ENCODE measurements at places on chromosomes 12 and 14.

- DNase-seq = peak; percentile 43
Observed at GRCh38 chr12:100138048-100138802, 4.4 kb downstream of the BLTP3B start.

GRCh38 chr14:99063620-99064225 is 208.3 kb downstream of the BCL11B start:
- no peak for DNase-seq

GRCh38 chr12:46468160-46468559 is 95.6 kb upstream of the SLC38A2 start:
- DNase-seq = peak; percentile 81

GRCh38 chr12:20604408-20605067 is 90.6 kb upstream of the SLCO1C1 start:
- DNase-seq = no peak

GRCh38 chr12:56716933-56717880 is 7.9 kb downstream of the NACA start:
- no peak for DNase-seq

DNA sequence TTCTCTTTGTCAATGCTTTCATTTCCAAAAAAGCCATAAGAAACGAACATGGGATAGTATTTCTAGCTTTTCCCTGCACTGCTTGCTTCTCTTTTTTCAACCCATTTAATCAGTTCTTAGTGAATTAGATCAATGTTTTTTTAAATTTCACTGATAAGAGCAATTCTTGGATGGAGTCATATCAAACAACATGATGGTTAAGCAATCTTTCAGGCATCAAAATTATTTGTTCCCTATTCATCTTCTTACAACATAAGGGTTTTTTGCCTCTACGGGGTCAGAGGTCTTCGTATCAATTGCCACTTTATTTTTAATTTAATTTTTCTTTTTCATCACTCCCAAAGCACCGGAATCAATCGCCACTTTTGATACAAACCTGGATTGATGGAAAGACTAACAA is 103.8 kb upstream of the RESF1 start:
- no peak for DNase-seq

- no peak for DNase-seq
Observed at GRCh38 chr12:38157274-38157932, 159.2 kb upstream of the ALG10B start.

- no peak for DNase-seq
Observed at GRCh38 chr12:54193434-54193833, 4.6 kb upstream of the SMUG1 start.

- DNase-seq = no peak
Observed at GRCh38 chr12:68499616-68500015, 111.1 kb upstream of the RAP1B start.

DNA sequence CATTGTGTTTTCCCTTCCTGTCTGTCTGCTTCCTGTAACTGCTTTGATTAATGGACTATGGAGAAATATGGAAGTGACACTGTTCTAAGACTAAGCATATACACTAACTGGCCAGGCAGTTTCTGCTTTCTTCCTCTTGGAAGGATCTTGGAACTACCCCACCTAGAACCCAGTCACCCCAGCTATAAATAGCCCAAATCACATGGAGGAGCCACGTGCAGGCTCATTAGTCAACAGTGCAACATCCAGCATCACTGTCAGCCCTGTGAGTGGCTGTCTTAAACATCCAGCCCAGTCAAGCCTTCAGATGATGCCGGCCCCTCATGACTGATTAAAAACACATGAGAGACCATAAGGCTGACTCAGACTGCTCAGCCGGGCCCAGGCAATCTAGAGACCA is 39.2 kb downstream of the BCAT1 start:
- peak; percentile 75 for DNase-seq

GRCh38 chr12:53996240-53997203 is 3.4 kb upstream of the HOXC9 start:
- no peak for DNase-seq

GRCh38 chr14:58739674-58740073 is 101.9 kb downstream of the DACT1 start:
- no peak for DNase-seq

GRCh38 chr12:24708718-24709117 is 240.2 kb downstream of the BCAT1 start:
- no peak for DNase-seq

GRCh38 chr14:91392623-91393303 is 24.9 kb downstream of the CCDC88C start:
- no peak for DNase-seq

- DNase-seq = no peak
Observed at GRCh38 chr14:74144789-74145188, 60.0 kb downstream of the LIN52 start.

- no peak for DNase-seq
Observed at GRCh38 chr14:71659159-71659558, 273.1 kb upstream of the RGS6 start.

DNA sequence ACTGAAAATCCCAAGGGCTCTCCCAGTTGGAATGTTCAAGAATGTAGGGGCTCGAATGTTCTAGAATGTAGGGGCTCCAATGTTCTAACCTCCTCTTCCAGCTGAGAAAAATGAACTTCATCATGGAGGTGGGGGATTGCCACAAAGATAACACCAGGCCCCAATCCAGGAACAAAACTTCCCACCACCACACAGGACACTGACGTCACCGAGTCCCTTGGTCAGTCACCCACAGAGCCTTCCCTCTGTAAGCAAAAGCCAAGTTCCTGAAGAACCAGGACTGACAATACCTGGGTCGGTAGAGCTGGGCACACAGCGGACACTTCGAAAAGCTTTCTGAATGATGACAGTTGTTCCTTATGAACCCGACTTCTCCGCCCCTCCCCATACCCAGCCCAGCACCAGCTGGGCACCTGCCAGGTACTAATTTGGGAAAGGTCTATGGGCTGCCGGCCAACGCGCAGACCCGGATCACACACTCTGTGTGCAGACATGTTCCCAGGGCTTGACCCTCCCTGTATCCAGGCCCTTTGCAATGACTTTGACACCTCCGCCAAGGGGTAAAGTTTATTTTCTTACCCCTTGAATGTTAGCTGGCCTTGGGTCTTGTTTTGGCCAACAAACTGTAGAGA is 18.9 kb downstream of the ITPK1 start:
- DNase-seq = no peak

DNA sequence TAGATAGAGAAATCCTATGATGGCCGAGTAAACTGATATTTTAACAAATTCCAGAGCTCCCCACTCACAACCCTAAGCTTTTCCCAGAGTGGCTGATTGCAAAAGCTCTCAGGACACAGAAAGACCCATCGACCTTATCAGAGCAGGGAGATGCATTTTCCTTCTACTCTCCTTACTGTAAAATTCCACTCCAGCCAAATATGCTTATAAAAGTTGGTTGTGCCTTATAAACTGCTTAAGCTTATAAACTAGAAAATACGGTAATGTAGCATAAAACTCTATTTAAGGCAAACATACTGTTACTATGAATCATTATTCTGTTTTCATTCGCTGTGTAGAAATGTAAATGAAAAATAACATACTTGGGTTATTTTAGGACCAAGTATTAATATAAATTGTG is 41.6 kb upstream of the TRHDE start:
- DNase-seq = peak; percentile 27

GRCh38 chr12:16668198-16668597 is 62.2 kb upstream of the LMO3 start:
- no peak for DNase-seq

DNA sequence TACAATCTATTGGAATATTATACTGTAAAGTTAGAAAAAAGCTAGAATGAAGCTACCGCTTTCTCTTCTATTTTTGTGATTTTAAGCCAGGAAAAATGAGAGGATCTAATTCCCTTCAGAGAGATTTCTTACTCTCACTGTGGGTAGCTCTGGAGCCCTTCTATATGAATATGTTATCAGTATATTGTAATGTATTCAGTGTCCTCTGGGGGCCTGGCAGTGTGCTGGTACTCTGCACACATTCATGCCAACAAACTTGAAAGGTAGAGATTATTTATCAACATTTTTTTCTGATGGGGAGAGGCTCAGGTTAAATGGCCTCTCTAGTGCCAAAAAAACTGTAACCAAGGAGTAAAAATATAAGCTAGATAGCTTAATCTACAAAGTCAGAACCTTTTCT is 292.8 kb downstream of the TTC6 start:
- DNase-seq = no peak

GRCh38 chr14:68753690-68754089 is 39.2 kb downstream of the ZFP36L1 start:
- DNase-seq = no peak

DNA sequence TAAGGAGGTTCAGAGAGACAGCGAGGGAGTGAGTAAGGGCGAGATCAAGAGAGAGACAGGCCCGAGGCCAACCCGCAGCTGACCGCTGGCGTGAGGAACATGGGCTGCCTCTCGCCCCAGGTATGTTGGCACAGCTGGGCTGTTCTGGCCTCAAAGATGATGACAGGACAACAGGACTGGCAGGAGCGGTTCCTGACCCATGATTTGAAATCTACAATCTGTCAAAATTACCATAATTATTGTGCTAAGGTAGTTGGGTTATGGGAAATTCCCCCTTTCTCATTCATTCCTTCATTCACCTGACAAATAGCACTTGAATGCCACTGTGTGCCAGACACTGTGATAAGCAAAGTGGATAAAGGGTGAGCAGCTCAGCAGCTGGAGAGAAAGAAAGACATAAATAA is 5.1 kb upstream of the ENDOU start:
- peak; percentile 21 for DNase-seq

- peak; percentile 15 for DNase-seq
Observed at GRCh38 chr14:101861464-101861863, 100.0 kb downstream of the PPP2R5C start.

- no peak for DNase-seq
Observed at GRCh38 chr12:76290963-76291859, 57.0 kb downstream of the BBS10 start.

DNA sequence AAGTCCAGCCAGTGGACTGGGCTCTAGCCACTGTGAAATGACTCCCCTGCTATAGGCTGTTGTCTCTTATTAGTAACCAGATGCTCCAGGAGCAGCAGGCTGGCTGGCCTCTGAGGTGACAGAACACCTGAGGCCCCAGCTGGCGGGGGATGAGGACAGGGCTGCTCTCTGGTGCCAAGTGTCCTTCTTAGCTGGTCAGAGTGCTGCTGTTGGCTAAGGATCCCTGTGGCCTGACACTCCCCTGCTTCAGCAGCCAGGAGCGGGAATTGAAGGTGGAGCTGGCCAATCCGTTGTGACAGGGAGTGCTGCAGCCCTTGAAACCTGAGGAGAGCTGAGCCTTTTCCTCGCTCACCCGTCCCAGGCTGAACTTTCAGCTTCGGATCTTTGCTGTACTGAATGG is 30.7 kb downstream of the TMEM229B start:
- DNase-seq = peak; percentile 77

DNA sequence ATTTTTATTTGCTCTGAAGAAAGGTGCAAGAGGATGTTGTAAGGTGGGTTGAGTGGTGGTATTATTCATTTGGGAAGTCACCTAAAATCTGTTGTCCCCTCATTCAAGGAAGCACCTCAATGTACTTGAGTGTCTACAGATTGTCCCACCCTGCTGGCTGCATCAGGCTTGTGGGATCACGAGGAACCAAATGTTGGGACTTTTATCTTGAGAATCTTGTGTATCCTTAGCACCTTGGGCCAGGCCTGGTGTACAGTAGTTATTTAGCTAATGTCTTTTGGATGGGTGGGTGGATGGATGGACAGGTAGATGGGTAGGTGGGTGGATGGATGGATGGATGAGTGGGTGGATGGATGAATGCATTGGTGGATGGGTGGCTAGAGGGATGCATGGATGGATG is 519.3 kb downstream of the BCL11B start:
- DNase-seq = no peak

DNA sequence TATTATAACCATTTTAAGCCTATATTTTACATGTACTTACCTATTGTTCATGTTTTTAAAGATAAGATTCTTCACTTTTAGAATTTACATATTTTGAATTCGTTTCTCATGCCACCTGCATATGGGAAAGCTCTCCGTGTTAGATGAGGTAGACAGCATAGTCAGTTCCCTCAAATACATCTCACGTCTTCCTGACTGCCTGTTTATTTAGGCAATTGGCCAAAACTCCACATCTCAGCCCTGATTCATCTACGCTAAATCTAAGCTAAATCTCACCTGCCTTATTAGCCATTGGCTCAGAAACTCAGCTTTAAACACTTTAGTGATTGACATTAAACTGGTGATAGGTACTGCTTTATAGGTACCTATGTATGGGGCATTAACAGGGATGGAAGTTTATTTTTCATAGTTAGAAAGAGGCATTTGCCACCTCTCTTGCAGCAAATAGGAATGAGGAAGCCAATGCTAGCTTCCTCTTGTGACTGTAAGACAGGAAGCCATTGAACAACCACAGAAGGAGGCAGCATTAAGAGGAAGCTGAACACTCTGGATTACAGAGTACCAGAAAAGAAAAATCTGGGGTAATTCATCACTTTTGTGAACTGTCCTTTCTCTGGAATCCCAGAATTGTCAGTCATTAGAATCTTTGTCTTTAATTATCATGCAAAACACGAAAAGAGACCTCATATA is 111.9 kb downstream of the LRFN5 start:
- DNase-seq = no peak

DNA sequence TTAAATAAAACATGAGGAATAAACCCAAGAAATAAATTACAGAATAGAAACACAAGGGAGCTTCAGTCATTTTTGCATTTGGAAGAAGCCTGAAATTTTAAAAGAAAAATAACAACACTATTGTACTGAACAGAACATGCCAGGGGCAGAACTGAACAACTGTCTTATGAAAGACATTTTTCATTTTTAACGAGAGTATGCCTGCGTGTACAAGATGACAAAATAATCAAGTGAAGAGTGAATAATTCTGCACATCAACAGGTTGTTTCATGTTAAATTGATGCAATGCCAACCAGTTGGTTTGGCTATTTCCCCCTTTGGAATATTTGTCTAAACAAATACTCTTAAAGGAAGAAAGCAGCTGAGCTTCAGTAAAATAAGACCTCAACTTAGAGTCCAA is 103.3 kb upstream of the BTG1 start:
- DNase-seq = no peak

GRCh38 chr14:65239938-65240296 is 137.6 kb upstream of the MAX start:
- DNase-seq = no peak
